Activated naive CD8-positive, alpha-beta T cell treated with anti-CD3 and anti-CD28 coated beads for 36 hours (primary cell): ENCODE measurements at places on chromosomes 16 and 17.
A peak's percentile ranks its signal among the peaks of the same experiment; 100 is the strongest.

- DNase-seq, result no peak
Measured at GRCh38 chr17:80010283-80010858, 25.3 kb downstream of the TBC1D16 start.

DNA sequence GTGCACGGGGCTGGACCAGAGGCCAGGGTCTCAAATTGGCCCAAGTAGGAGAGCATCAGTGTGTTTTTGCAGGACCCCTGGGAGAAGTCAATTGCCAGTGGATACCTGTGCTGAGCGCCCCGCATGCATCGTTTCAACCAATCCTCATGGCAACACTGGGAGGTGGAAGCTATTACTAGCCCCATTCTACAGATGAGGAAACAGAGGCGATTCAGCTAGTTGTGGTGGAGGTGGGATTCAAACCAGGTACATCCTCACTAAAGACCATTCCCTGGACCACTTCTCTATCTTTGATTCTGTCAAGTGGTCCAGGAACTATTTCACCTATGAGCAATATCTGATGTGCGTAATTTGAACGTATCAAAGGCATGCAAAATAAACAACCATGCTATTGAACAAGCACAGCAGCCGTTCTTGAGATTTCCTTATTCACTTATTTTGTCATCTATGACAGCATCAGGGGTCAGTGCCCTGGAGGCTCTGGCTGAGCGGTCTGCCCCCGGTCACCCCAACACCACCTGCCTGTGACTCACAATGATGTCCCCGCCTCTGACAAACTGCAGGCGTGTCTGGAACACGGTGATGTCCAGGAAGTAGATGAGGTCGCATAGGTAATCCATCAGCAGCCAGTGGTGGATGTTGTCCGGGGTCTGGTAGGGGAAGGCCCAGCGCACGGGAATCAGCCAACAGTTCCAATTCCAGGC lies 54.0 kb downstream of the CNGB1 start:
- no peak for DNase-seq

DNA sequence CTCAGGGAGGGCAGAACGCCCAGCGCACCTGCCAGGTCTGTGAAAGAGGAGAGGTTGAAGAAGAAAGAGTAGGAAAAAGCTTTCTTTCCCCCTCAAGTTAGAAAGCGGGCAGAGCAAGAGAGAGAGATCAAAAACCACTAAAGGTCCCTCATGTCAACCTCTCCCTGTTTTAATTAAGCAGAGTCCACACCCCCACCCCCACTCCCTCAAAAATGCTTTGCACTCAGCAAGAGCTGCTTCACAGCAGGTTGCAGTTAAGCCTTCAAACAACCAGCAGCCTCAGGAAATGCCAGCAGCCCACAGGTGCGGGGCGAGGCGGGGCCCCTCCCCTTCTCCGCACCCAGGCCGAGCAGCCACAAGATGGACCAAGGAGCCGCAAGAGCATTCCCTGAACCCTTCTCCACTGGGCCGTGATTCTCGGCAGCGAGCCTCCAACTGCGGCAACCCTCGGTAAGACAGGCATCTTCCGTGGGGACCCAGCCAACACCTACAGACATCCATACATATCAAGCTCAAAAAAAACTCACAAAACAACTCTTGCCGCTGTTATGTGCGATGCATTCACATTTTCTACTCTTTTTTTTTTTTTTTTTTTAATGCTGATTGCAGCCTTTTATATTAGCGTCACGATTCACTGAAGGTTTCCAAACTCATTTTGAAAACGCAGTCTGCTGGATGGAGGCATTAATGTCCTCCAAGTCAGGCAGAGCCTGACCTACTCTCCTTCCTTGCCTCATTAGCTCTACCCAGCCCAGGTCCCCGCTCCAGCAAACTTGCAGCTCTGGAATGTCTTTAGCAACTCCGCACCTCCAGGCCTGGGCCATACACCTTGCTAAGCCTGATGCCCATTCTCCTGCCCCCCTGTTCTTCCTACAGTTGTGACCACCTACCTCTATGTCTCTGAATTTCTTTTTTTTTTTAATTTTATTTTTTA lies 66.1 kb downstream of the AXIN2 start:
- no peak for DNase-seq

GRCh38 chr17:82878527-82878926 lies 38.7 kb upstream of the ZNF750 start:
- no peak for DNase-seq

- no peak for DNase-seq
Measured at GRCh38 chr17:33435721-33436301, 142.7 kb upstream of the ASIC2 start.

- DNase-seq, result peak; percentile 47
Measured at GRCh38 chr16:9159839-9160550, 68.6 kb downstream of the HAPSTR1 start.

- DNase-seq, result no peak
Measured at GRCh38 chr16:3979518-3979917, 99.0 kb upstream of the CREBBP start.

DNA sequence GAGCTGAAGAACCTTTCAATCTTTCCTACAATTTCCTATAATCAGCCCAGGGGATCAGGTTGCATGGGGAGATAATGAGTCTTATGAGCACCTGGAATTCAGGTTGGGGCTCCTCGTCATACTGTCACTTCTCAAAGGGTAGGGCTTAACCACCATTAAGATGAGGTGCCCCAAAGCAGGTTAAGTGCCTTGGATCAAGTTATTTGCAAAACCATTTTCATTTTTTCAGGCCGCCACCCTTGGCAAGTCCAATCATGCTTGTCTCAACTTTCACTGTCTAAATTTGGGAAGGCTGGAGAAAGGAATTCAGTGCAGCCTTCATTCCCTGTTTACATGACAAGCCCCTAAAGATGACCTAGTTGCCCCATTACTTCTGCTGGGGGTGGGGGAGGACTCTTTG lies 44.9 kb upstream of the TANGO6 start:
- DNase-seq, result no peak

DNA sequence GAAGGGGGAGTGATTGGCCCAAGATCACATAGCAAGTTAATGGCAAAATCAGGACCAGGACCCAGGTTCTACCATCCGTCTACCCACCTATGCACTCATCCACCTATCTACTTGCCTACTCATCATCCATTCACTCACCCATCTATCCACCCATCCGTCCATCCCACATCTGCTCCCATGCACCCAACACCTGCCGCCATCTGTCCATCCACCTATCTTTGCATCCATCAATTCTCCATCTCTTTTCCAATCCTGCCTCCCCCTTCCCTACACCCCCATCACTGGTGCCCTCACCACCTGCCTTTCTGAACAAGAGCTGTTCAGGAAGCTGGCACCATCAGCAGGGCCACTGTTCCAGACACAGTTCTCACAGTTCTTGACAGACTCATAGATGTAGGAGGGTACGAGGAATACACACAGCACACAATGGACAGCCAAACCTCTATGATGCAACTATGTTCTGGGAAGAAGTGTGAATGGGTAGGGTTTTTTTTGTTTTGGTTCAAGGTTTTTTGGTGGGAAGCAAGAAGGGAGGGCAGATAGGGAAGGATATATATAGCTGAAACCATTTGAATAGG lies 4.5 kb downstream of the SAMD14 start:
- DNase-seq, result no peak

- no peak for DNase-seq
Measured at GRCh38 chr17:47676199-47676472, 17.8 kb upstream of the TBKBP1 start.

DNA sequence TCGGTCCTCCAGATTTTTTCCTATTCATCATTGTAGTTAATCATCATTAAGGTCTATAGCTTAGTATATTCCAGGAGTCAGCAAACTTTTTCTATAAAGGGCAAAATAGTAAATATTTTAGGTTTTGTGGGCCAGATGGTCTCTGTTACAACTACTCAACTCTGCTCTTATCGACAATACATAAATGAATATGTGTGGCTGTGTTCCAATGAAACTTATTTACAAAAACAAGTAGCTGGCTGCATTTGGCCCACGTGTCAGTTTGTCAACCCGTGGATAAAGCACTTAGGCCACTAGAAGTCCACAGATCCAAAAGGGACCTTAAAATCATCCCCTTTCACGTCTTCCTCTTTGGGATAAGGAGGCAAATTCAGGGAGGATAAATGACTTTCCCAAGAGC lies 5.4 kb upstream of the HNF1B start:
- DNase-seq, result no peak

GRCh38 chr17:413706-414380 lies 61.2 kb upstream of the RPH3AL start:
- DNase-seq, result no peak

- no peak for DNase-seq
Measured at GRCh38 chr17:55605705-55606487, 94.6 kb upstream of the SMIM36 start.

DNA sequence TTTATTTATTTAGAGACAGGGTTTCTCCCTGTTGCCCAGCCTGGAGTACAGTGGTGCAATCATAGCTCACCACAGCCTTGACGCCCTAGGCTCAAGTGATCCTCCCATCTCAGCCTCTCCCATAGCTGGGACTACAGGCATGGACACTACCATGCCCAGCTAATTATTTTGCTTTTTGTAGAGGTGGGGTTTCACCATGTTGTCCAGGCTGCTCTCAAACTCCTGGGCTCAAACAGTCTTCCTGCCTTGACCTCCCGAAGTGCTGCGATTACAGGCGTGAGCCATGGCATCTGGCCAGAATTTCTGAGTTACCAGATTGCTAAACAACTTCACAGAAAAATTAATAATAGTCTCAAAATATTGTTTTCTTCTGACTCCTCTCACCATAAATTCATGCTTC lies 21.7 kb downstream of the MOSMO start:
- DNase-seq, result no peak

GRCh38 chr17:7930841-7931631 lies 710 bp downstream of the TRAPPC1 start:
- no peak for DNase-seq

- no peak for DNase-seq
Measured at GRCh38 chr16:53626811-53627210, 76.8 kb downstream of the RPGRIP1L start.

GRCh38 chr16:88685156-88686061 lies 898 bp downstream of the SNAI3 start:
- DNase-seq, result peak; percentile 72

- DNase-seq, result no peak
Measured at GRCh38 chr17:29664743-29665480, 42.2 kb upstream of the CORO6 start.

DNA sequence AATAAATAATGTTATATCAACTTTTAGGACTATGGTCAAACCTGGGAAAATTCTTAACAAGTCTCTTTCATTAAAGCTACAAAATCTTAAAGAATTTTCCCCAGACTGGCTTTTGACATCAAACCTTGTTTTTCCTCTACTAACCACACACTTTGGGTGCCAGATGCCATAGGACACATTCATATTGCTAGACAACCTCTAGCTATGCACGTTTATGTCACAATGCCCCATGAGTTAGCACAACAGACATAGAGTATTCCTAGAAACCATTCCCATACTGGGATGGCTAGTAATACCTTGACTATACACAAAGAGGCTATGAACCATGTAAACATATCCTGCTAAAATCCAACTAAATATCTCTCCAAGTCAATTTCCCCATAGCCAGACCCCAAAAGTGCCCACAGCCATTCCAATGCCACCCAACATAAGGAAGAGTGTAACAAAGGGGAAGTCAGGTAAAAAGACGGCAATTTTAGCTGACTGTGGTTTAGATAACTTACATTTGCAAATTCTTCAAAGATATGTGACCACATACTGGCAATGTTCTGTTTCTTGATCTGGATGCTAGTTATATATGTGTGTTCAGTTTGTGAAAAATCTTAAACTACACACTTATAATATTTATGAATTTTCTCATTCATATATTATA lies 23.4 kb downstream of the SMURF2 start:
- DNase-seq, result no peak

DNA sequence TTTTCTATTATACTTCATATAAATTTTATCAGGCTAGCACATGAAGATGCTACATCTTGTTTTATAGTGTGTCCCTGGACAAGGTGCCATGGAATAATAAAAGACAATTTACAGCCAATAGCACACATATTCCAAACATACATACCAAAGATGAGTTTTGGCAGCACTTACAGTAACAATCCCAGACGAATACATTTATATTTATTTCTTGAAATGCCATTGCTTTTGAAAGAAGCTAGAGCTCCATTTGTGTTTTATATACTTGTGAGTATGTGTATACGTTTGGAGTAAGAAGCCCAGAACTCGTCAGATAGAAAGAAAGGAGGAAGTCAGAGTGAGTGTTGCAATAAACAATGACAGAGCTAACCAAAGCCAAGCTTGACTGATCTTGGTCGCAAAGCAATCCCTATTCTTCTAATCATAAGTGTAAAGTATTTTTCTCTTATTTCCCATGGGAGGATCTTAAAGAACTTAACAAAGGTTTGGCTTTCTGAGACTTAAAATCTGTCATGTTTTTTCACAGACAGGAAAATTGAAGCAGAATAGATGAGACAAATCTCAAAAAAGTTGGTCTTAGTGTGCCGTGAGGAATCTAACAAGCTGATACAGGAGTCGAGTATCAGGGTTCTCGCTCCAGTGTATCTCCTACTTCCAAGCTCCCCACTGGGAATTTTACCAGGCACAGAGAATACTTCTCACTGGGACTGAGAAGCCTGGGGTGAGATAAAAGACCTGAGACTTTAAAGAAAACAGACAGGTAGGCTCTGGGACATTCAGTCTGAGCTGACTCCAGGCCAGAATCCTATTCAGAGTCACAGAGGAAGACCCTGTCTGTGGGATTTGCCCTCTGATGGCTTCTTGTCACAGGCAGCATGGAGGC lies 175.4 kb downstream of the AATF start:
- DNase-seq, result no peak

DNA sequence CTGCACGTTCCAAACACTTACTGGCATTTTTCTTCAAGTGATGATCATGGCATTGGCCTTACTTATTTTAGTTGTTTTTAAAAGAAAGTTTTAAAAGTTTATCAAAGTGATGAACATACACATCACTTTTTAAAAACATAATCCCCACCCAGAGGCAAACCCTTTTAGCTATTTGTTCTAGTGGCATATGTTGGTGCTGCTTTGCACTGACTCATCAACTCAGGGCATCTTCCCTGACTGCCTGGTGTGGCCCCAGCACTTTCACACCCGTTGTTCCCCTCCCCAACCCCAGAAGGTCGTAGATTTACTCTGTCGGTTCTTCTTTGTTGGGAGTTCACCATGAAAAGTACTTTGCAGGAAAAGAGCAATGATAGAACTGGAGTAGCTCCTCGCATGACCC lies 161.3 kb downstream of the RPTOR start:
- no peak for DNase-seq

DNA sequence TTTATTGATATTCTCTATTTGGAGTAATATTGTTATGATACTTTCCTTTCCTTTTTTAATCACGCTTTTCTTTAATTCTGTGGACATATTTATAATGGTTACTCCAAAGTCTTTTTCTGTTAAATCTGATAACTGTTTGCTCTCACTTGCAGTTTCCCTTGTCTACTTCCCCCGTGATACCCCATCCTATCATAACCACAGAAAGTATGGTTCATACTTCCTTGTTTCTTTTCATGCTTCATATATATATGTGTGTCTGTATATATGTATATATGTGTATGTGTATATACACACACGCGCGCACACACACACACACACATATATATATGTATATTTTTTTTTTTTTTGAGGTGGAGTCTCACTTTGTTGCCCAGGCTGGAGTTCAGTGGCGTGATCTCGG lies 23.5 kb downstream of the SPECC1 start:
- DNase-seq, result no peak
